NCI-H526 (cell line): ENCODE measurements at places on chromosomes 2 and 18.

DNA sequence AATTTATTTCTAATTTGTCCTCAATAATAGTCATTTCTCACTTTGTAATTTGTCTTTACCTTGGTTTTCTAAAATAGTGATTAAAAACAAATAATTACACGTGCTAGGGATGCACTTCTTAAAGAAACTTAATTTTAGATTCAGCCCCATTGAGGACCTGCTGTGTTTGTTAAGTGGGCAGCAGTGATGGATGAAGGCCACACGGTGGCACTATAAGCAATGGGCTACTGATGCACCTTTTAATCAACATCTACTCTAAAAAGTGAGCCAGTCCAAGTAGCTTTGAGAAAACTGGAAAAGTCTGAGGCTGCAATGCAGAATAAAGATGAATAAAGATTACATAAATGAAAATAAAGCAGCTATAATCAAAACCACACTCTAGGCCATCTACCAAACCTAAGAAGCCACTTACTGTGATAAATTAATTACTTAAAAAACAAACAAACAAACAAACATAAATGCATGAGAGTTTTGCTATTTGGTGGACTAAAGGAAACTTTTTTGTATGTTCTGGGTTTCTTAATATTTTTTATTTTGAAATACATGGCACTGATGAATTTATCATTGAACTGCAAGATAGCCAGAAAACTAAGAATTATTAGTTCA, 89.3 kb downstream of the PDE11A start:
- peak; percentile 25 for DNase-seq

GRCh38 chr18:52391810-52392559, 52.0 kb downstream of the DCC start:
- no peak for DNase-seq

DNA sequence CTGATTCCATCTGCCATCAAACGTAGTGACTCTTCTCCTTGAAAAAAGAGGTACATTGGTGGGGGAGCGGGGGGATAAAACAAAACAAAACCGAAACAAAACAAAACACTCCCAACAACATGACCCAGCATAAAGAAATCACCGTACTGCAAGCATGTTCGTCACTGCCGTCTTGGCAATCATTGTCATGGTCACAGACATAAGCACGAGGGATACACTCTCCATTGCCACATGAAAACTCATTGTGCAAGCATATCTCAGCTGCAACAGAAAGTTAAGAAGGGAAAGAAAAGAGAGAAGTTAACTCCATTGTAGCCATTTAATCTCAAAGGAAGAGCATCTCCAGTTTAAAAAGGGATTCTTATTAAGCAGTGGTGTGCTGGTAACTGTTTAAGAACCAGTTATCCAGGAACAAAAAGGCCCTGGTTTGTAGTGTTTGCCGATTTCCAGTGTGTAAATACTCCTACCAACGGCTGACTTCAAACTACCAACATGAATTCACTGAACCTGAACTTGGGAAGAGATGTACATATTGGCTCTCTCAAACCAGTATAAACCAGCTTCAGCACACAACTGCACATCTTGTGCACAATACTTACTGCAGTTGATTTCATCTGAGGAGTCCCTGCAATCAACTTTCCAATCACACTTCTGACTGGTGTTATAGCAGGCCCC, 68.2 kb downstream of the LRP2 start:
- no peak for DNase-seq

GRCh38 chr2:35606394-35606793, 749.2 kb upstream of the CRIM1 start:
- no peak for DNase-seq

DNA sequence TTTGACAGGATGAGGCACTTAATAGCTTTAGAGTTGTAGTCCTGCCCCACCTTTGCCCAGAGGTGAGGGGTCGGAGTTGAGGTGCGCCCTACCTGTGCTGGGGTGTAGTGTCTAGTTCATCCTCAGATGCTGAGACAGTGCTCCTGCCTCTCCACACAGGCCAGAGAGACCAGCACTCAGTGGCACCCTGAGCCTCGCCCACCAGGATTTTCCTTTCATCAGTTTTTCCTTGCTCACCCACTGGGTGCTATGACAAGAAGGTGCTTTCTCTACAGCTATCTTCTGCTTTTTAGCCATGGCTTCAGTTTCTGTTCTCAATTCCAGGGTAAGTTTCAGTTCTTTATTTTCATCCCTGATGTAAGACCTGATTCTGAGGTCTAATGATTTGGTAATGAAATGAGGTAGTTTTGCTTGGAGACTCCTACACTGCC, 16.8 kb upstream of the TMEM131 start:
- DNase-seq, result no peak

DNA sequence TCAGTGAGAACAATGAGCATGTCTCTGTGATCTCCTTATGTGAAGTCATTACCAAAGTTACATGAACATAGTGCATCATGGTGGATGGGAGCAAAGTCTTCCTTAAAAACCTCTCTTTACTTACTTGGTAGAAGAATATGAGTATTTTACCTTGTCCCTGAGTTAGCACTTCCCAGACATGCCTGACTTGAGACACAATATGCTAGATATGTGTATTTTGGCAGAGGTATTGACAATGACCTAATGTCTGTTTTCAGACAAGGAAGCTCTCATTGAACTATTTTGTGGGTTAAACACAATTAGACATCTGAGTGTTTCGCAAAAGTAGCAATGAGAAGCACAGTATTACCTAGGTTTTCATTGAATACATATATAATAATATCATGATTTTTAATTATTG, 99.1 kb upstream of the MC4R start:
- DNase-seq, result no peak

- DNase-seq, result no peak
Measured at GRCh38 chr18:55031576-55031975, 72.3 kb upstream of the CCDC68 start.

GRCh38 chr2:18611604-18612003, 22.2 kb upstream of the NT5C1B start:
- DNase-seq, result no peak

- DNase-seq, result no peak
Measured at GRCh38 chr2:44077942-44078511, 82.2 kb upstream of the LRPPRC start.

- no peak for DNase-seq
Measured at GRCh38 chr18:56199580-56200330, 438.6 kb downstream of the TXNL1 start.

DNA sequence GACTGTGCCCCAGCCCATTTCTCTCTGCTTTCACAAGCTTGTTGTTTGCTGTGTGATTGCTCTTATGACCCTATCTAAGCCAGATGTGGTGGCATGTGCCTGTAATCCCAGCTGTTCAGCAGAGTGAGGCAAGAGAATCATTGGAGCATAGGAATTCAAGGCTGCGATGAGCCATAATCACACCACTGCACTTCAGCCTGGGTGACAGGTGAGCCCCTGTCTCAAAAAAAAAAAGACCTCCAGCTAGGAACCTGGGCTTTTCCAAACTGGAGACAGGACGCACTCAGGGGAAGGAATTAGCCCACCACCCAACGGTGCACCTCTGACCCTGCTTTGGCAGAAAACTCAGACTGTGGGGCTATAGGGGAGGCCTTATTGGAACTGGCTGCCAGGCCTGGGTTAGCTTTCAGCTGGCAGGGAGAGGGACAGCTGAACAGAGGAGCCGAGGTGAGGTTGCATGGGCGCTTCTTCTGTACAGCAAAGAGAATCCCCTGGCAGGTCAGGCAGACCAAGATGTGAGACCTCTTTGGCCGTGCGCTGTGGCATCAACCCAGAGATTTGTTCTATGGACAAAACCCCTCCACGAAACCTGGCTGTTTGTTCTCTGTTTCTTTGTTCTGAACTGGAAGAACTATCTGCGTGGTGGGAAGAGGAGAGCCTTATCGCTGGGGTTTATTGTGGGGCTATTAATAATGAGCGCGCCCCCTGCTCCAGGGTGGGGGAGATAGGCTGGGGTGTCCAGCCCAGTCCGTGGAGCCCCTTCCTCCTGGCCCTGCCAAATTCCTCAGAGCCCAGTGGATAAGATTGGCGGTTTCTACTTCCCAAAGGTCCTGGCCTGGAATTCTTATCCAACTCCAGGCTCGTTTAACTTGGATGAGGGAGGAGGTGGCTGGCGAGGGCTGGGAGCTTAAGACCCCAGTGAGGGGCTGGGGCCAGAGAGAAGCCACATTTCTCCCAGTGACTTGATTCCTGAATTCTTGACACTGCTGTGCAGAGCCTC, 38.8 kb upstream of the SMAD7 start:
- DNase-seq, result no peak

GRCh38 chr2:26245810-26246209, 1.1 kb downstream of the HADHB start:
- no peak for DNase-seq

- DNase-seq, result no peak
Measured at GRCh38 chr2:85698184-85698879, 4.2 kb downstream of the GNLY start.

DNA sequence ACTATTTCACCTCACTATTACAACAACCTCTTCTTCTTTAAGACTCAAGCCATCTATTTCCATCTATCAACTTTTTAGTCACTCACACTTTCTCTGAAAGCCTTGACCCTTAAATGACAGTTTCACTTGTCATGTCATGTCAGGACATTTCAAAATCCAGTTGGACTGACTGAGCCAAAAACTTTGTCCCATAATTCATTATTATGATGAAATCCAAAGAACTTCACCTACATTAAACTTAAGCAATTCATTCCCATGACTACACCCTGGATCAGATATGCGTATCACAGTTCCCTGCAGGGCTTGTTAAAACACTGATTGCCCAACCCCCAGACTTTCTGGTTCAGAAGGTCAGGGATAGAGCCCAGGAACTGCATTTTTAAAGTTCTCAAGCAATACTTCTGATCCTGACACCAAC, 26.5 kb downstream of the LDAH start:
- no peak for DNase-seq

- DNase-seq, result no peak
Measured at GRCh38 chr2:240919161-240919781, 13.1 kb downstream of the CROCC2 start.

- DNase-seq, result no peak
Measured at GRCh38 chr18:61831071-61831470, 61.7 kb downstream of the RNF152 start.

- DNase-seq, result no peak
Measured at GRCh38 chr18:23193742-23194141, 58.5 kb downstream of the CABLES1 start.

GRCh38 chr2:84460670-84461069, 1.6 kb upstream of the SUCLG1 start:
- DNase-seq, result no peak

- DNase-seq, result peak; percentile 64
Measured at GRCh38 chr2:23385748-23386338, 864 bp downstream of the KLHL29 start.

DNA sequence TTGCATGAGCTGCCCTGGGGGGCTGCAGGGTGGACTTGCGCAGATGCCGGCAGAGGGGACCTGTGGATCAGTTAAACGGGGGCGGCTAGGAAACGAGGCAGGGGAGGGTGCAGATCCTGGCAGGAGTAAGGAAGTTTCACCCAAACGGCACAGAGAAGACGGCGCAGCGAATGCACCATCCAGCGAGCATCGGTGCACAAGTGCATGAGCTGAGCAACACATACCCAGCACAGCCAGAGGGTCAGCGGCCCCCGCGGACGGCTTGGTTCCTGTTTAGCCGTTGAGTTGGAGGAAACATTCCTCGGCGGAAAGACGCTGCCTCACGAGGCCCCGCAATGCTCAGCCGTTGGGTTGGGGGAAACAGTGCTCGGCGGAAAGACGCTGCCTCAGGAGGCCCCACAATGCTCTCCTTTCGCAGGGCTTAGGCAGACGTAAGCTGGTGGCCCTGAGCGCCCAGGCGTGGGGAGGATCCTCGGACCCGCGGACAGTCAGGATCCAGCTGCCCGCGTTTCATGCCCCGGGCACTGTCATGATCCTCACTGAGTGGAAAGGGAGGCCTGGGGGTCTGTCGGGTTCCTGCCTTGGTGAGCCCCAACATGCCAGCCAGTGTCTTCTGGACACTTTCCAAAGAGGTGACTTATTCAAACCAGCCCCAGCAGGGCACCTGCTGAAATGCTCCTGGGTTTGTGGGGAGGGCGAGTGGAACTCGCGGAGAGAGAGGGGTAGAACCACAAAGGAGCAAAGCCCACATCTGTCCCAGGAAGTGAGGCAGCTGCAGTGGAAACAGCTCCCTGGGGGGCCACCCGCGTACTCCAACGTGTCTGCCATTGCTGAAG, 86.3 kb downstream of the NDUFA10 start:
- no peak for DNase-seq

- no peak for DNase-seq
Measured at GRCh38 chr2:71513096-71513495, 59.7 kb downstream of the DYSF start.

- no peak for DNase-seq
Measured at GRCh38 chr18:26207937-26208336, 18.3 kb upstream of the TAF4B start.

DNA sequence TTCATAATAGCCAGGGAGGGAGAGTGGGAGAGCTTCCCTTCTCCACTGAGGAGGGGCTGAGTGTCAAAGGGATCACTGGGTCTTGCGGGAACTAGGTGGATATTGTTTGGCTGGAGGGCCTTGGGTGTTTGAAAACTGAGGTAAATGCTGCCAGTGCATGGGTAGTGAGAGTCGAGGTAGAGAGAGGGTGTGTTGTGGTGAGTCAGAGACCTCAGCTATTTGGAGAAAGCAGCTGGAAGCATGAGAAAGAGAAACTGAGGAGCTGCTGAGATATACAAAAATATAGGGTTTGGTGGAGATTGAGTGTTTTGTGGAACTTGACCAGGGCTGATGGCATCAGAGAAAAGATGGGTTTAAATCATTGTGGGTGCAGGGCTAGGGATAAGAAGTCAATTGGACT, 127.0 kb upstream of the CCDC195 start:
- DNase-seq, result no peak

DNA sequence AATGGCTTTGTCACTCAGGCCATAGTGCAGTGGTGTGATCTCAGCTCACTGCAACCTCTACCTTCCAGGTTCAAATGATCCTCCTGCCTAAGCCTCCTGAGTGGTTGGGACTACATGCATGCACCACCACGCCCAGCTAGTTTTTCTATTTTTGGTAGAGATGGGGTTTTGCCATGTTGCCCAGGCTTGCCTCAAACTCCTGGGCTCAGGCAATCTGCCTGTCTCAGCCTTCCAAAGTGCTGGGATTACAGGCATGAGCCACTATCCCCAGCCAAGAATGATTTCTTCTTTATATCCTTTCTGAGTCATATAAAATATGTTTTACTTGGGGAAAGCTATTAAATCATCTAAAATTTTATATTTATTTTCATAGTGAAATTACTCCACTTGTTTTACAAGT, 61.3 kb downstream of the CYBRD1 start:
- DNase-seq, result no peak

DNA sequence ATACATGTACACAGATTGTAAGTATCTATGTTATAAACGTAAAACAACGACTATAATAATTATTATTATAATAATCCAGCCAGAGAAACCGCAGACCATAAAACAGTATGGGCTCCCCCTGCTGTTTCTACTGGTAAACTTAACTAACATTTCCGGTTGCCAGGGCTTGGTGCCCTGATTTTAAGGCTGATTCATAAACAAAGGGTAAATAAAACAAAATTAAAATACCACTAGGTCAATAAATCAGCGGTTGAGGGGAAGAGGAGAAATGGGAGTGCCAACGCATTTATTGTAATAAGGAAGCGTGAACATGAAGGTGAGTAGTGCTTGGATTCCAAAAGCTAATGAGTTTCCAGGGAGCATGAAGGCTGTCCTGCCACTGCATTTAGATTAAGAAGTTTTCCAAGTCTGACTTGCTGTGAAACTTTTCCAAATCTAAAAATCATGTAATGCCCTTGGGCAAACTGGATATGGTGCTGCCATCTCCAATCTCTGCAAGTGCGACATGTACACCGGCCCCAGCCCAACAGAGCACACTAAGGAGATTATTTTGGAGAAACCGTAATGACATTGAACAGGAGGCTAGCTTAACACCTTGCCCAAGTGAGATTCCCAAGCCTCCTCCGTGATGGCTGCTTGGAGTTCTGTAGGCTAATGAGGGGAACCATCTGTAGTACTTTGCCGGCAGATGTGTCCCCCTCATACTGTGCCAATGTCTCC, 50.7 kb upstream of the HNRNPA3 start:
- peak; percentile 13 for DNase-seq
